ENCODE measurements at places on chromosomes 6 and 20.
A peak's percentile ranks its signal among the peaks of the same experiment; 100 is the strongest.

DNA sequence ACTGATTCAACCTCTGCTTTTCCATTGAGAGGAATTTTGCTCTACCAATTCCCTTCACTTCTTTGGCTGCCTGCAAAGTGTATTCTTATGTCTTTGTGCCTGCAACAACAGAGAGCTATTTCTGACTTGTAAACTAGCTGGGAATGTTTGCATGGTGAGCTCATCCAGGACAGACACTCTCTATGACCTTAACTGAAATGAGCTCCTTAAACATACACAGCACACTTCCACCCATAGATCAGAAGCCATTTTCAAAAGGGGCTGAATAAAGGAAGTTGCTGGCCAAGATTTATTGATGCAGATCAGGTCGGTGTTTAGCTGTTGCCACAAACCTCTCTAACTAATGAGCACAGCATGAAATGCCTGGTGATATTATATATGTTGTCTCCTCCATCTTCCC lies 377.7 kb downstream of the BTBD9 start:
- no peak for DNase-seq

DNA sequence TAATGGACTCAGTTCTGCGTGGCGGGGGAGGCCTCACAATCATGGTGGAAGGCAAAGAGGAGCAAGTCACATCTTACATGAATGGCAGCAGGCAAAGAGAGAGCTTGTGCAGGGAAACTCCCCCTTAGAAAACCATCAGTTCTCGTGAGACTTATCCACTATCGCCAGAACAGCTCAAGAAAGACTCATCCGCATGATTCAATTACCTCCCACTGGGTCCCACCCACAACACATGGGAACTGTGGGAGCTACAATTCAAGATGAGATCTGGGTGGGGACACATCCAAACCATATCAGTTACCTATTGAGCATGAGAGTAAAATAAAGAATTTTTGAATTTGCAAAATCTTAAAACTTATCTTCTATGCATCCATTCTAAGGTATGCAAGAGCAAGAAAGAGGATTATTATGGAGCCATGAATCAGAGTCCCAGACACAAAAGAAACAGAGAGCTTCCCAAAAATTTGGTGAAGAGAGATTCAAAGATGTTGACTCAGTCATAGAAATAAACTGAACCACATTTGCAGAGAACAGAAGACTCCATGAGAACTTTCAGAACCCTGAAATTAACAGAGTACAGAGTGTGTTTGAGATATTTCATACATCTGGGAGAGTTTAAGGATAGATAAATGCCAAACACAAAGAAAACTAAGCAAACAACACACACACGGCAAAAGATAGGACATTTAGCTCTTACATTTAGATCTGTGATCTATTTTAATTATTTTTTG lies 17.1 kb upstream of the MOXD1 start:
- DNase-seq: no peak

DNA sequence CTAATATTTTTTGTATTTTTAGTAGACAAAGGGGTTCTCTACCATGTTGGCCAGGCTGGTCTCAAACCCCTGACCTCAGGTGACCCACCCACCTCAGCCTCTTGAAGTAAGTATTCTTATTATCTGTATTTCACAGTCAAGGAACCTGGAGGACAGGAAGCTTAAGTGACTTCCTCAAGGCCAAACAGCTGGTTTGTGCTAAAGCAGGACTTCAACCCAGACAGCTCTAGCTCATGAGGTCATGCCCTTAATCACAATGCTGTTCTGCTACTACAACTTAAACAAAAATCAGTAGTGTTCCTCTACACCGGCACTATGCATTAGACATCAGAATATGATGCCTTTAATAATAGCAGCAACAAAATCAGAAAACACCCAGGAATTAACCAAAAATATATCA lies 168.9 kb downstream of the ADGB start:
- DNase-seq: no peak

GRCh38 chr20:44973053-44973452 lies 6.7 kb downstream of the STK4 start:
- no peak for DNase-seq

DNA sequence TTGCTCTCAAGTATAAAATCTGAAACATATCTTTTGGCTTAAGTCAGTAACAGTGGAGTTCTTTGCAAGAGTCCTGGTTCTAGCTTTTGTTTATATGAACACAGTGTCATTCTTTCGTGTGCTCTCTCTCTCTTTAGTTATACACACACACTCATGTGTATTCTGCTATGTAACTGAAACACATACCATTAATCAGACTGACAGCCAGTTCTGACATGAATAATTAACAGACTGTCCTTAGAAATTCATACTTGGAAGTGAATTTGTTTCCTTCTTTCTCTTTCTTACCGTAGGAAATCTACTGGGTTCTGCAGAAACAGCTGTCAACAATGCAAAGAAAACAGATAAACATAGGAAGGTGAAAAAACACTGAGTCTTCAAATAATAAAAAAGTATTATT lies 2.5 kb downstream of the MCM9 start:
- DNase-seq: no peak

- no peak for DNase-seq
These were observed 46.7 kb downstream of the UBE2V1 start for GRCh38 chr20:50066161-50066834.

DNA sequence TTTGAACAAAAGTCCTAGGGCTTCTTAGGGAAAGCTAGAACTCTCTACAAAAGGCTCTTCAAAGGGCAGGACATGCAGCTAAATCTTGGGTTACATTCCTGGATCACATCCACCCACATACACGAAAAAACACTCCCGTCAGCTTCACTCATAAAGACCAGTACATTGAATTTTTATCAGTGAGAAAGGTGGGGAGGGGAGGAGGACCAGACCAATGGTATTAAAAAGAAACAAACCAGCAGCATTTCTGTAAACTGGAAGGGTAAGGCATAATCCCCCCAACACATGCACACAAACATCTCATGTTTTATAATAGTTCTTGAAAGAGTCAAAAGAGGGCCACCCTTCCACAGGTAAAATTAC lies 31.6 kb downstream of the MYLK4 start:
- DNase-seq: no peak

GRCh38 chr20:39289316-39289715 lies 327.2 kb downstream of the DHX35 start:
- peak; percentile 30 for DNase-seq

- no peak for DNase-seq
These were observed 59.9 kb downstream of the ENPP1 start for GRCh38 chr6:131867744-131868143.

DNA sequence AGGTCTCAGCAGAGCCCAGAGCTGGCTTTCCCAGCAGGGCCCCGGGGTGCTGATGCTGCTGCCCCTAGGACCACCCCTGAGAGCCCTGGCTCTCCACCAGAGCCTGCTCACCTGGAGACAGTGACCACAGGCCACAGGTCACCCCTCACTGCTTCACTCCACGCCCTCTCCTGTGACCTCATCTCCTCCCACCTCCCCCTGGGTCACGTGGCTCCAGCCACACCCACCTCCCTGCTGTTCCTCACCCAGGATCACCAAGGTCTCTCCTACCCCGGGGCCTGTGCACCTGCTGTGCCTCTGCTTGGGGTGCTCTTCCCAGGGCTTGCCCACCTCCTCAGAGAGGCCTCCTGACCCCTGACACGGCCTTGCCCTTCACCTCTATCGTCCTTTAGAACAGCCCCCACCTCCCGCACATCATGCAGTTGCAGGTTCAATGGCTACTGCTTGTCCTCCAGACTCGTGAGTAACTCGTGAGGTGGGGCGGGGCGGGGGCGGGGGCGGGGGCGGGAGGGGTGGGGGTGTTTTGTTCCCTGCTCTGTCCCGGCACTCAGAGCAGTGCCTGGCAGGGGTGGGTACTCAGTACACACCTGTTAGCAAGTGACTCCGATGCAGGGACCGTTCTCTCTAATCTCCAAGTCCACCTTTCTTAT lies 468.0 kb downstream of the PREX1 start:
- DNase-seq: peak; percentile 81

GRCh38 chr6:53179961-53180651 lies 31.5 kb upstream of the GCM1 start:
- peak; percentile 33 for DNase-seq

GRCh38 chr20:19738951-19739350 lies 19.1 kb upstream of the RIN2 start:
- no peak for DNase-seq

DNA sequence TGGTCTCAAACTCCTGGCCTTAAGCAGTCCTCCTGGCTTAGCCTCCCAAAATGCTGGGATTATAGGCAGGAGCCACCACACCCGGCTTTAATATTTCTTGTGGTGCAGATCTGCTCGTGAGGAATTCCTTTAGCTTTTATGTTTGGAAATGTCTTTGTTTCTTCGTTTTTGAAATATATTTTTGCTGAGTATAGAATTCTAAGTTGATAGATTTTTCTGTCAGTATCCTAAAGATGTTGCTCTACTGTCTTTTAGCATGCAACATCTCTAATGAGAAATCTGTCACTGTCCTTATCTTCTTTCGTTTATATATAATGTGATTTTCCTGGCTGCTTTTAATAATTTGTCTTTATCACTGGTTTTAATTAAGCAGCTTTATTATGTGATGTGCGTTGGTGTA lies 75.1 kb downstream of the ZFAND3 start:
- DNase-seq: no peak

GRCh38 chr20:7144464-7144863 lies 377.0 kb downstream of the BMP2 start:
- DNase-seq: no peak

GRCh38 chr6:116008470-116009243 lies 52.0 kb downstream of the FRK start:
- no peak for DNase-seq

DNA sequence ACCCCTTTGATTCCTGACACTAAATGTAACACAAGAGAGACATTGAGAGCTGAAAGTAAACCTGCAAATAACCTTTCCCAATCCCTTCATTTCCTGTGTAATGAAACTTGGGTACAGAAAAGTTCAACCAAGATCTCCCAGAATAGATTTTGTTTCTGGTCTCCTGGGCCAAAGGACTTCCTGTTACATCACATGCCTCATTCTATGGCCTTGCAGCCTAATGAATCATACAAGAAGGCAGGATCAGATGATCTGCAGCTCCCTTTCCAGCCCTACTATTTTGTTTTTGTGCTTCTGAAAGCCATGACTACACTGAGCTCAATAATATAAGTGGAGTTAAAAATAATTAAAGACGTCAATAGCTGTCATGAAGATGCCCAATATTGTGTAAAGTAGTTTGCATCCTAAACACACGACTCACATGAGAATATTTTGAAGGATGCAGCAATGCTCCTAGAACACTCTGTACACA lies 73.4 kb upstream of the NOX3 start:
- DNase-seq: no peak

DNA sequence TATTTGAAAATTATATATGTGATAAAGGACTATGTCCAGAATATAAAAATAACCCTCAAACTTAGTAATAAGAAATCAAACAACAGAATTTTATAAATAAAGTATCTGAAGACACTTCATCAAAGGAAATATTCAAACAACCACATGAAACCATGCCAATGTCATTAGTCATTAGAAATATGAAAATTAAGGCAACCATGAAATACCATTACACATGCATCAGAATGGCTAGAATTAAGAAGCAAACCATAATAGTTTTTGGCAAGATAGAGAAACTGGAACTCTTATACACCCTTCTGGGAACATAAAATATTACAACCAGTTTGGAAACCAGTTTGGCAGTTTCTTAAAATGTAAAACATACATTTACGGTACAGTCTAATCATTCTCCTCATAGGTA lies 137.2 kb upstream of the ADGRB3 start:
- DNase-seq: no peak

DNA sequence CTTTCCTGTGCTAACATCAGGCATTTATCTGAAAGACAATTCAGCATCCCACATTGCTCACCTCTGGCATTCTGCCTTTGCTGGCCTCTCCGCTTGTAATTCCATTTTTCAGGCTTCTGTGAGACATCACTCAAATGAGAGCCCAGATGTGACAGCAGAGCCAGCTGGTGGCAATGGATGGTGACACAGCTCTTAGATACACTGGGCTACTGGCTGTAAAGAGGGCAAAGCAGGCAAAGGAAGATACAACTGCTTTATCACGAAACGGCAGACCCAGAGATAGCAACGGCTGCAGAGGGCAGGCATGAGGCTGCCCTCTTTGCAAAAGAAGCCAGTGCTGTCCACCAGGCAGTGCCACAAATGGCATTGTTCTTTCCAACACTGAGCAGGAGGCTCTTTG lies 329.8 kb downstream of the KIF16B start:
- no peak for DNase-seq

DNA sequence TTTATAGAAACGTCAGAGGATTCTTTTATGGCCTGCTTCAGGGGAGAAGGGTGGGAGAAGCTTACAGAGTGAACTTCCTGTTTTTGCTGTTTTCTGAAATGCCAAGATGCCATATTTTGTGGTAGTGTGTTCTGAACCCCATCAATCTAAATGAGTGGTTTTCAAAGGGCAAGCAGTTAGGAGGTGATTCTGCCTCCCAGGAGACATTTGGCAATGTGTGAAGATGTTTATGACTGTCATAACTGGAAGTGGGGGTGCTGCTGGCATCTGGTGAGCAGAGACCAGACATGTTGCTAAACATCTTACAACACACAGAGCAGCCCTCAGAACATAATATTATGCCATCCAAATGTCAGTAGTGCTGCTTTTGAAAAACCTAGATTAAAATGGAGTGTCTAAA lies 6.0 kb upstream of the PRL start:
- DNase-seq: no peak

GRCh38 chr6:128206610-128207426 lies 306.0 kb upstream of the THEMIS start:
- DNase-seq: no peak

GRCh38 chr6:160439751-160440150 lies 91.6 kb downstream of the SLC22A3 start:
- DNase-seq: no peak

DNA sequence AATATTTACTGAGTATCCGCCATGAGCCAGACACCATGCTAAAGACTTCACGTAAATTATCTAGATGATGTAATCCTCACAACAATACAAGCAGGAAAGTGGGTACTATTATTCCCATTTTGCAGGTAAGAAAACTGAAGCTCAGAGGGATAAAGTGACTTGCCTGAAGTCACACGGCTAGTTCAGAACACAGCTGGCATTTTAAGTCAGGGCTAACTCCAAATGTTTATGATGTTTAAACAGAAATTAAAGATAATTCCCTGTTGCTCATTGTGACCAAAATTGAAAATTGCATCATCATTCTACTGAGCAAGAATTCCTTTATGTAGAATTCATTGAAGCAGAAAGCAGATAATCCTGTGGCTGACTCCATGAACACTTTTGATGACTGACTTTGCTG lies 71.3 kb upstream of the STXBP5 start:
- DNase-seq: no peak

DNA sequence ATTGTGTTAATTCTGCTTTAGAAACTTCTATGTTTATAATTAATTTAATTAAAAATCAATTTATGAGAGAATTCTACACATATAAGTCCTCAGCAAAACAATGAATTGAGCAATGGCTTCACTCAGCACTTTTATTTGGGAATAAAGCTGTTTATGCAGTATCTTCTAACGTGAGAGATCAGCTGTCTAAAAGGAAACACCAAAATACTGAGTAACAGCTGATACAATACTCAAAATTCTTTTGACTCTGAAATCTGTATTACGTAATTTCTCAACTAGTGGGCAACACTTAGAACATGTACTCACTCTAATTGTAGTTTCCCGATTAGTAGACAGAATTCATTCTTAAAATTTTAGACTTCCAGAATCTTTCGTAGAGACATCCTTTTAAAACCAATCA lies 49.8 kb downstream of the MAP3K7 start:
- no peak for DNase-seq

- DNase-seq: no peak
These were observed 35.7 kb upstream of the ZMYND8 start for GRCh38 chr20:47392015-47392720.

- DNase-seq: no peak
These were observed 304.9 kb upstream of the JAG1 start for GRCh38 chr20:10978713-10979112.

GRCh38 chr6:132479131-132479530 lies 33.8 kb downstream of the STX7 start:
- DNase-seq: no peak

Data from memory B cell (primary cell).